Activated CD4-positive, alpha-beta T cell treated with anti-CD3 and anti-CD28 coated beads, Interleukin-2, amount 50 U/mL, for 1 hour (primary cell): ENCODE measurements at places on chromosomes 7 and 10.

DNA sequence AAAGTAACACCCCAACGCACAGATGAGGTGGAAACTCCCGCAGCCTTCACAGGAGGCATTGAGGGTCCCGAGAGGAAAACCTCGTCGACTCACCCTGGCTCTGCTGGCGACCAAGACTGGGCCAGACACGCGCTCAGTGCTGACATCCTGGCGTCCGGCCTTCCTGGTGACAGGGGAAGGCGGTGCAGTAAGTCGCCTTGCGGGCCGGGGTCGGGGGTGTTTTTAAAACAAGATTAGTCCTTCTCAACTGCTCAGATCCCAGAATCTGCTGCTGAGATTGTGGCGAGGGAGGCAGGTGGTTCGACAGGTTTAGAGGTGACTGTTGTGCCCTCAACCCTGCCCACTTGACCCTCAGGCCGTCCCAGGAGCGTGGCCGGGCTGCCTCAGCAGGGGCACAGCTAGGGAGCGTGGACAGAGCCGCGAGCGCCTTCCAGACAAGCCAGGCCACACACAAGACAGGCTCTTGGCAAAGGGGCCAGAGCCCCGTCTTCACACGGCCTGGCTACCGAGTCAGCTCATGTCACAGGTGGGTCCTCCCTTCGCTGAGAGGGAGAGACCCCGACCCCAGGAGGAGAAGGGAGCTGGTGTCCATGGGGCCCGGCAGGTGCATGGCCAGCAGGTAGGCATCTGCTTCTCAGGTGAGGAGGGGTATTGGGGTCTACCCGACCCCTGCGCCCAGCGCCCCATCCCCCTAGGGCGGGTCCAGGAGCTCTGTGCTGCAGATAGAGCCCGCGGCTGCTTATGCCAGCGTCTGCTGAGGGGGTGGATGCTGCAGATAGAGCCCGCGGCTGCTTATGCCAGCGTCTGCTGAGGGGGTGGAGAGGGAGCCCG, 81.6 kb downstream of the DNAJB6 start:
- DNase-seq, result no peak

DNA sequence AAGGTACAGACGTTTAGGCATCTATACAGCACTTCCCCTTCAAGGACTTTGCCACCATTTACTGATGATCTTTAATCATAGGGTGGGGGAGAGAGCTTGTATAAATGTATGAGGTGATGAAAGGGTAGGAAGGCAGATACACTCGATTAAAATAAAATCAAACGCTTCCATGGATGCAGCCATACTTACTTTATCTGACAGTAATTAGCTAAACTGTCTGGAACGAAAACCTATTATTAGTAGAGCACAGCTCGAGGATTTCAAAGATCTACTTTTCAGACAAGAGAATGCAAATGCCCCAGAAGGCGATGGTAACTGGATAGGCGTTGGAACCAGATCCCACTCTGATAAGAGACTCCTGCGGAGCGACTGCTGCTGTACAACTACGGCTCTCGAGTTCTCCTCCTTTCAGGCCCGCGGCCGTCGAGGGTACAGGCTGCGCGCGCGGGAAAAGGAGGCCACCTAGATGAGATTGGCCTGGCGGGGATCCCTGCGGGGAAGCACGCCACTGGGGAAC, 3.1 kb upstream of the NKX2-3 start:
- DNase-seq, result no peak

DNA sequence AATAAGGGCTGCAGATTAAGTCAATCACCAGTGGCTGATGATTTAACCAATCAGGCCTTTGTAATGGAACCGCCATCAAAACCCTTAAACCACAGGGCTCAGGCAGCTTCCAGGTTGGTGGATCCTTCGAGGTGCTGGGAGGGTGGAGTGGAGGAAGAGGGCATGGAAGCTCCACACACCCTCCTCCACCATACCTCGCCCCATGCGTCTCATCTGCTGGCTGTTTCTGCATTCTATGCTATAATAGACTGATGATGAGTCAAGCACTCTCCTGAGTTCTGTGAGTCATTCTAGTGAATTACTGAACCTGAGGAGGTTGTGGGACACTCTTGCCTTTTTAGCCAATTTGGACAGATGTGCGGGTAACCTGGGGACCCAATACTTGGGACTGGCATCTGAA, 43.9 kb downstream of the CHST15 start:
- DNase-seq, result no peak

DNA sequence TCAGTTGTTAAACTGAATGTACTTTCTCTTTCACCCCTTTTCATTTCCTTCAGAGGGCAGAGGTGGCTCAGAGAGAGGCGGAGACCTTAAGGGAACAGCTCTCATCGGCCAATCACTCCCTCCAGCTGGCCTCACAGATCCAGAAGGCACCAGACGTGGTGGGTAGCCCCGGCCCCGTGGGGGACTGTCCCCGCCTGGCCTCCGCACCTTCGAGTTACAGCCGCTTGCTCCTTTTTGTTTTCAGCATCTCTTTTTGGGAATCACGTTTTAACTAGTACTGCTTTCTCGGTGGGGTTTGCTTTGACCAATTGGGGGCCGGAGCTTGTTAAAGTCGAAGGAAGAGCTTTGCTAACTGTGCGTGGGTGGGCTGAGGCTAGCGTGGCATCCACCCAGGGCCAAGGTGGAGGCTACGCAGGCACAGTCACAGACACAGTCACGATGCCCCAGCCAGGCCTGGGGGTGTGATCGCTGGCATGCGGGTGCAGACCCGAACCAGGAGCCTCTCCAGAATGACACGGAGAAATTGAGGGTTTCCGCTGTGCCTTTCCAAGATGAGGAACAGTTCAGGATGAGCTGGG, 116.2 kb upstream of the SH2B2 start:
- no peak for DNase-seq

DNA sequence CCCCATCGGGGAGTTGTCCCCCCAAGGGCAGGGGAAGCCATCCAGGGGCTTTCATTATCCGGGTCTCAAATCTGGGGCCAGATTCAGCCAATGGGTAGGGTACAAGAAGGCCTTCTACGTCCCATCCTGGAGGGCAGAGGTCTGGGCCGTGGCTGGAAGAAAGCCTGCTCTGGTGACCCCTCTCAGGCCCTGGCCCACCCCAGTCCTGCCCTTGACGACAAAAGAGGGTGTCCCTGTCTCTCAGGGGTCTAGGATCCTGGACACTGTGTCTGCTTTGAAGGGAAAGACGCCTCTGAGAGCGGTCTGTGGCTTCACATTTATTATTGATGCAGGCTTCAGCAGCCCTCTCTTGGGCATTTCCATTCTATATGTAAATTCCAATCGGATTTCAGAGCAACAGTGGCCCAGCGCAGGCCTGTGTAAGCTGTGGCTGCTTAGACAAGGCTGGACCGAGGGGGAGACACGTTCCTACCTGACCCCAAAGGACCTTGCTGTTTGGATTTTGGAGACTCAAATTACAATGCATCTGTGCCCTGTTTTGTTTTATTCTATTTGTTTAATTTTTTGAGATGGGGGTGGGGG, 83.2 kb upstream of the BAIAP2L1 start:
- no peak for DNase-seq

- no peak for DNase-seq
These were observed 331.8 kb downstream of the CALN1 start for GRCh38 chr7:72080341-72080766.

GRCh38 chr10:91556691-91557566, 75.9 kb downstream of the PPP1R3C start:
- DNase-seq, result no peak

- DNase-seq, result peak; percentile 44
These were observed 90.1 kb upstream of the DNAAF5 start for GRCh38 chr7:636396-636795.

GRCh38 chr10:58358947-58359346, 24.1 kb downstream of the UBE2D1 start:
- no peak for DNase-seq

DNA sequence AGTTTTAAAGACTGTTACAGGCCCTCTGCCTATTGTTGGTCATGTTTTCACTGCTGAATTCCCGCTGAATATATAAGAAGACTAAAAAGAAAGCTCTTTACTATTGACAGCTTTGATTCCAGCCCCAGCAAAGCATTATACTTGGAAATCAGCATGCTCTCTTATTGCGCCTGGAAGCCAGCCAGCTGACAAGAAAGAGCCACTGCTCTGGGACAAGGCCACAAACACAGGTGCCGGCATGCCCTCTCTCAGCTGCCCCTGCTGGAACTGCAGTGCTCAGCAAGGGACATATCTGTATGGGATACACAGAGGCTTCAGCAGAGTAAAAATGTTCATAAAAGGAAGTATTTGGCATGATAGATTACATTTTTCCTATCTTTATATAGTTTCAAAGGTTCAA, 523.9 kb downstream of the ADRA2A start:
- no peak for DNase-seq

GRCh38 chr7:84336766-84337165, 142.2 kb upstream of the SEMA3A start:
- DNase-seq, result no peak

DNA sequence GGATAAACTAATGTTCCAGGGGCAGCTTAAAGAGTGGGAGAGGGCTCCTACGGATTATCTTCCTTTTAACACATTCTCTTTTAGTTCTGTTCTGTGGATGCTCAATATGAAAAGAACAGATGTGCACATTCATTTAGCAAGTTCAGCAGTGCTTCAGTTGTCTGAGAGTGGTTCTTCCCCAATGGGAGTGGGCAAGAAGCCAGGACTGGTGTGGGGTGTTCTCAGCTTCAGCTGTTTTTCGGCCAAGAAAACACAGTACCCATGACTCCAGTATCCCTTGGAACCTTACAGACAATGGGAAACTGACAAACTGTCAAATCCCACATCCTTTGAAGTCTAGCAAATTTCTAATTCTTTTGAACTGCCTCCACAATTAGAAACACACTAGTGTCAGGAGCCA, 71.5 kb upstream of the LRRC17 start:
- DNase-seq, result no peak
